ENCODE measurements at places on chromosomes 11 and 22.

DNA sequence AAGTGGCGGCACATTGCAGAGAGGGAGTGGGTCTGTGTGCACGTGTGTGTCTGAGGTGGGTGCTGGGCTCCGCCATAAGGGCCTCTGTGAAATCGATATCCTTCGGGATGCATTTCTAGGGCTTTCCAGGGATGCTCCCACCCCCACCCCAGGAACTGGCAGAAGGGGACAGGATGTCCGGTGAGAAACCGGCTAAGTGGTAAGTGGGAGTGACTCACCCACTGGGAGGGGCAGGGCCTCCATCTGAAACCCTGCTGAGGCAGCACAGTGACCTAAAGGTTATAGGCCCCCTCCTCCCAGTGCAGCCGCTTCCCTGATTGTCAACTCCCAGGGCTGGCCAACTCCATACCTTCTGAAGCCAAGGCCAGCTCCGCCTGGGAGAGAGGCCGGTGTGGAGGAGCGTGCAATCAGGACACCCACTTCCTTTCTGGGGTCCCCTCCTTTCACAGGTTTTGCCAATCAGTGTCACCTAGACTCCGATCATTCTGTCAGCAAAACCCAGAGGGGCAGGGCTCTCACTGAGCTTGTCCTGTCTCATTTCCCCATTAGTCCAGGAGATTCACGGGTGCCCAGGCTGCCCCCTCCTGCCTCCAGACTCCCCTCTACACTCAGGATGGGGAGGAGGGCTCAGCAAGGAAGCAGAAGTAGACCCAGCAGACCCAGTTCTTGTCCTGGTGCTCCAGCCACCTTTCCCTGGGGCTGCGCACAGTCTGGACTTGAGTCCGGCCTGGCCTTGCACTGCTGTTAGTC is 44.5 kb downstream of the NECTIN1 start:
- peaks cover 33% of the 10 kb centered on the region for H3K4me1 ChIP-seq
- no peak overlapping the region for H3K27ac ChIP-seq
- DNase-seq, result no peak
- H3K36me3 ChIP-seq, result no peaks in the 10 kb centered on the region

GRCh38 chr22:39392341-39392948 is 7.1 kb upstream of the TAB1 start:
- no peaks in the 10 kb centered on the region for H3K4me1 ChIP-seq
- no peaks in the 10 kb centered on the region for H3K36me3 ChIP-seq
- no peaks in the 10 kb centered on the region for H3K27me3 ChIP-seq
- no peak for DNase-seq

- no peak overlapping the region for H3K4me3 ChIP-seq
- no peak overlapping the region for H3K27ac ChIP-seq
- no peaks in the 10 kb centered on the region for H3K27me3 ChIP-seq
Measured at GRCh38 chr11:15580056-15580774, 465.5 kb downstream of the INSC start.

DNA sequence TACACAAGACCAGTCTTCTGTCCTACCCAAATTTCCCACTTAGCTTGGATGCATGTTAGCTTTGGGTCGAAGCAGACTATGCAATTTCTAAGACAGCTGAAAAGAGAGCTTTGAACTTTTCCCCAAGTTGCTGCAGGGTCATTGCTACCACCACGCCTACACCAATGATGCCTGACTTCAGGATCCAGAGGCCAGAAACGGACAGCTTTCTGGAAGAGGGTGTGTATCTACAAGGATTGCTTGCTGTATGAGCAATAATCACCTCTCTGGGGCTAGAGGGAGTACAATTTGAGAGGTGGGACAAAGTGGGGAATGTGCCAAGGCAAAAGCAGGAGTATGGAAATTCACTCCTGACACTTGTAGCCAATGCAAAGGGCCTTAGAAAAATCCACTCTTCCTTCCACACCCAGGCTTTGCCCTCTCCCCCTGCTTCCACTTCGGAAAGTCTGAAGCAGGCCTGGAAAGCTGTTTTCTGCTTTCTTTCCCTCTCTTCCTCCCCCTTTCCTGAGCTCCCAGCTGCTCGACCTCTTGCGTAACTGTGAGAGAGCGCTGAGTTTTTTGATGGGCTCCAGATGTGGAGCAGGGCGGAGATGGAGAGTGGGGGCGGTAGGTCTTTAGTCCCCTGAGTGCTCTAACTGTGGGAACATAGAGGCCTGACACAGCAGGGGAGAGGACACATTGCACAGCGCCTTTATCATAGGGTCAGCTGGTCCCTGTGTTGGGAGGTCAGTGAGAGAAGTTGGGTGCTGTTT is 2.1 kb upstream of the PHLDB1 start:
- peak overlapping the region; percentile 46 for H3K27ac ChIP-seq
- DNase-seq, result no peak
- peaks cover 28% of the 10 kb centered on the region for H3K4me1 ChIP-seq
- H3K4me3 ChIP-seq, result no peak overlapping the region
- H3K36me3 ChIP-seq, result peaks cover 25% of the 10 kb centered on the region

DNA sequence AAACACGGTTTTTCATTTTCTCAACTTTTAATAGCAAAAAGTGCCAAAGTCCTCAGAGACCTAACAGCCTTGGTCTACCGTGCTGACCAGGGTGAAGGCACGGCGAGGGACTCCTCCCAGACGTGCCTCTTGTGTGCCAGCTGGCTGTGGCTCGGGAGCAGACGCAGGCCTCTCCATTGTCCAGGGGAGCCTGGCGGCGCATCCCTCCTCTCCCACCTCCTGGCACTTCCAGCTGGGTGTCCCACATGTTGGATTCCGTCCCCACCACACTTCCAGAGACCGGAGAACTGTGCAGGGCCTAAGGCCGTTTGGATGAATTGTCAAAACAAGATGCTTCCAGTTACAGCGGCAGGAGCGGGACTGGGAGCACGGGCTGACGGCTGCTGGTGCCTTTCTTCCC is 11.6 kb downstream of the CDPF1 start:
- H3K4me3 ChIP-seq, result no peak overlapping the region
- no peaks in the 10 kb centered on the region for H3K4me1 ChIP-seq
- no peaks in the 10 kb centered on the region for H3K27me3 ChIP-seq
- peaks cover 61% of the 10 kb centered on the region for H3K36me3 ChIP-seq
- DNase-seq, result no peak
- H3K27ac ChIP-seq, result no peak overlapping the region

DNA sequence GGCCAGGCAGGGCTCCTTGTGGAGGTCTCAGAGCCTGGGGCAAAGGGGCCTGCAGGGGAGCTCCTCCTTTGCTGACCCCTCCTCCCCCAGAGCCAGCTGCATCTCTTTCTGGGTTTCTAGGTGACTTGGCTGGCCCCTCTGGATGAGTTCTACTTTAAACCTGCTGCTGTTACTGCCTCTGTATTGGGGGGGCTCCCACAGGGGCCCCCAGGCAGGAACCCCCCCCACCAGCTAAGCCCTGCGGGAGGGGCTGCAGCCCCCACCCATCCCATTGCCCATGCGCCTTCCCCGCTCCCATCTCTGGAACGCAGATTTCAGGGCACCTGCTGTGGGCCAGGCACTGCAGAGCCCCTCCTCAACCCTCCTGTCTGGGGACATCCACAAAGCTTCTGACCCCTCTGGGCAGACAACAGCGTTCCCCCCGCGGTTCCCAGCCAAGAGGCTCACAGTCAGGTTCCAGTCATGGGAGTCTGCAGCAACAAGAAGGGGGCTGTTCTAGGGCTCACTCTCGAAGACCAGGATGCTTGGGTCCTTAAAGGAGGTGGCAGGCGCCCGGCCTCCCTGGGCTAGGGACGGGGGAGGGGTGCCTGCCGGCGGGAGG is 815 bp upstream of the PLCB3 start:
- peaks cover 39% of the 10 kb centered on the region for H3K4me1 ChIP-seq
- no peak for DNase-seq
- peak overlapping the region; percentile 91 for H3K4me3 ChIP-seq
- H3K27me3 ChIP-seq, result no peaks in the 10 kb centered on the region
- peaks cover 13% of the 10 kb centered on the region for H3K36me3 ChIP-seq

DNA sequence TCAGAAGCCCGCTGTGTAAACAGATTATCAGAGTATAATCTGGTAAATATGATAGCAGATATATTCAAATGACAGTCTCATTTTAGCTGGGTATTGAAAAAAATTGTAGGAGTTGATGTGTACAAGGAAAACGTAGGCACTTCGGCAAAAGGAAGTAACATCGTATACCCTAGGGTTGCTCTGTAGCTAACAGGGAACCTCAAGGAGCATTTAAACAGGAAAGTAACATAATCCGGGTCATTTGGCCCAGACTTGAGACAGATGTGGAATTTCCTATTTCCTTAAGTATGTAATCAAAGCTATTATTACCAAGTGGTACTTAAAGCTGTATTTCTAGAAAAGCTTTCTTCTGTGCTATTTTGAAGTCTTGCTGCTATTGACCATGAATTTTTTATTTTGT is 215.6 kb downstream of the DDX10 start:
- H3K4me1 ChIP-seq, result no peaks in the 10 kb centered on the region
- no peaks in the 10 kb centered on the region for H3K27me3 ChIP-seq
- H3K27ac ChIP-seq, result no peak overlapping the region
- no peak for DNase-seq
- no peaks in the 10 kb centered on the region for H3K36me3 ChIP-seq

DNA sequence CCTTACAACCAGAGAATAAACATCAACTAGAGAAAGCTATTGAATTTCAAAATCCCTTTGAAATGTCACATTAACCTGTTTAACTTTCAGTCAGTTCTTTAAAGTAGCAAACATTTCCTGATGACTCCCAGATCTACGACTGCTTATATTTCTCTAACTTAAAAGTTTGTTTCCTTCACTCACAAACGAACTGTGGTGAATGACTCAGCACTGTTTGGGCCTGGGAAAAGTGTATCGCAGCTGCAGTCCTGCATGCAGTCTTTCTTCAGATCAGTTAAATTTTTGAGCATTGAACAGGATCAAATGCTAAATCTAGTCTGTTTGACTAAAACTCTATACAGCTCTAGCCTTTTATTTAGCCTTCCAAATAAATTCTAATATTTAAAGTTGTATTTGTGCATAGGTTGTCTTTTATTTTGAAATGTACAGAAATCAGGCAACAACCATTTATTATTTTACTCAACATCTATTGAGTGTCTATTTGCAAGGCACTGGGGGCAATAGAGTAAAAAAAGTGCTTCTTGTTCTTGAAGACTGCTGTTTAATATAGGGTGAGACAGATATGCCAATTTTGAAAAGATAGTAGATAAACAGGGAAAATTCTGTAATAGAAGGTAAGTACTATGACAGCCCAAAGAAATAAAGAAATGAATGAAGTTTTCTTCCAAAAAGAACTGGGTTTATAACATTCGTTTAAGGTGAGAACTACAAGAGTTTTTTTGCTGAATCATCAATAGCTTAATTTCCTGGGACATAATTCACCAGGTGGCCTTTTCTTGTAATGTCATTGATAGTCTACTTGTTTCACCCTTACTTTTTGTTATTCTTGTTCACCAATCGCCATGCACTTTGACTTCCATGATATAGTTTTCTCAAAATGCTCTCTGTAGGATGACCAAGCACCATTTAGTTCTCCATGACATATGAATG is 235.4 kb downstream of the METTL15 start:
- H3K27ac ChIP-seq, result no peak overlapping the region
- no peaks in the 10 kb centered on the region for H3K27me3 ChIP-seq
- DNase-seq, result no peak

GRCh38 chr11:61680622-61681221 is 531 bp downstream of the DAGLA start:
- no peak for DNase-seq
- H3K27me3 ChIP-seq, result peaks cover 29% of the 10 kb centered on the region
- H3K27ac ChIP-seq, result no peak overlapping the region
- peaks cover 15% of the 10 kb centered on the region for H3K4me1 ChIP-seq

GRCh38 chr11:14358729-14359439 is at the start of gene RRAS2:
Gene RRAS2, minus strand, starts transcription at chr11:14359183. Its CDS starts 313 bp downstream, at chr11:14358870.
- peak; percentile 84 for DNase-seq
- no peaks in the 10 kb centered on the region for H3K36me3 ChIP-seq
- H3K4me3 ChIP-seq, result peak within 1 kb of the TSS; percentile 81
- no peaks in the 10 kb centered on the region for H3K27me3 ChIP-seq
- H3K27ac ChIP-seq, result peak within 1 kb of the TSS; percentile 90

DNA sequence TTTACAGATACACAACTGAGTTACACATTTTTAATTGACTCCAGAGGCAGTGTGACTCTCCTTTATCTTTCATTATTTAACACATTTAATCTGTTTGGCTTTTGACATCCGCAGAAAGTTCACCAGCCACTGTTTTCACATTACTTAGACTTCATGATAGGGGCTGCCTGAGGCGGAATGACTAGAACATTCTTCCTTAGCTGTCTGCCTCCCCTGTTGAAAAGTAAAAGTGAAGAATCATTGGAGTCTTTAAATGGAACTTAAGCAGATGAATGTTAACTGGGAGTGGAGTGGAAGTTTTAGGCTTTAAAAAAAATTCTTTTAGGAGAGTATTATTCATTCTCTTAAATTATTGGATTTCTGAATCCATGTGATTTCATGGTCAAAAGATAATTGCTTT is 229.2 kb upstream of the MTNR1B start:
- no peaks in the 10 kb centered on the region for H3K27me3 ChIP-seq
- H3K4me3 ChIP-seq, result no peak overlapping the region
- H3K27ac ChIP-seq, result no peak overlapping the region
- DNase-seq, result no peak
- no peaks in the 10 kb centered on the region for H3K4me1 ChIP-seq

GRCh38 chr22:25013607-25014006 is 61.1 kb downstream of the KIAA1671 start:
- peaks cover 23% of the 10 kb centered on the region for H3K4me1 ChIP-seq
- H3K27me3 ChIP-seq, result no peaks in the 10 kb centered on the region
- no peak overlapping the region for H3K4me3 ChIP-seq
- H3K36me3 ChIP-seq, result no peaks in the 10 kb centered on the region
- H3K27ac ChIP-seq, result peak overlapping the region; percentile 59
- no peak for DNase-seq

- peak; percentile 84 for DNase-seq
- peaks cover 5% of the 10 kb centered on the region for H3K27me3 ChIP-seq
- peak within 1 kb of the TSS; percentile 58 for H3K4me3 ChIP-seq
- no peaks in the 10 kb centered on the region for H3K36me3 ChIP-seq
Measured at GRCh38 chr11:74311352-74311926, at the start of gene P4HA3. Gene P4HA3, minus strand, starts transcription at chr11:74311640. Its CDS starts 29 bp downstream, at chr11:74311611.

- DNase-seq, result no peak
- peaks cover 14% of the 10 kb centered on the region for H3K4me1 ChIP-seq
- H3K4me3 ChIP-seq, result peak overlapping the region; percentile 40
- H3K27ac ChIP-seq, result no peak overlapping the region
- H3K27me3 ChIP-seq, result peaks cover 3% of the 10 kb centered on the region
Measured at GRCh38 chr11:121723246-121723741, 270.5 kb upstream of the SORL1-AS1 start.

GRCh38 chr11:126434950-126435335 is 79.5 kb downstream of the ST3GAL4 start:
- DNase-seq, result no peak
- no peaks in the 10 kb centered on the region for H3K27me3 ChIP-seq
- H3K4me3 ChIP-seq, result no peak overlapping the region

DNA sequence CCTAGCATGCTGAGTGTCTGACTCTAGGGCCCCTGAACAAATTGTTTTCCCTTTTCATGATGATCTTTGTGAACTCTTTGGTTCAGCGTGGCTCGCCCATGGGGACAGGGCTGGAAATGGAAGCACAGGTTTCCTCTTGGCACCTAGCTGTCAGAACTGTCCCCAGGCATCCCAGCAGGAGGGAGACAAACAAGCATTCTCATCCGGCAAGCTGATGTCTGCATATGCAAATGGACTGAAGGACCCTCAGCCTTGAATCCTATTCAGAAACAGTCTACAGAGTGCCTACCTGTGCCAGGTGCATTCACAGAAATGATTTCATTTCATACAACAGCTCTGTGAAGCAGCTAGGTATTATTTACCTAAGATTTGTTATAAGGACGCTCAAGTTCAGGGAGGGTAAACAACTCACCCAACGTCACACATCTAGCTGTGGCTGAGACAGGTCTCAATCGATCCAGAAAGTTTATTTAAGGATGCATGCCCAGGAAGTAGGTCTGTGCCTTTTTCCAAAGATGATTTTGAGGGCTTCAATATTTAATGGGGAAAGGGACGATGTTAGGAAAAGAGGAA is 176.4 kb downstream of the KIRREL3 start:
- no peak overlapping the region for H3K4me3 ChIP-seq
- H3K4me1 ChIP-seq, result no peaks in the 10 kb centered on the region
- H3K27ac ChIP-seq, result no peak overlapping the region
- DNase-seq, result no peak
- H3K27me3 ChIP-seq, result no peaks in the 10 kb centered on the region
- no peaks in the 10 kb centered on the region for H3K36me3 ChIP-seq

Measured in lower lobe of right lung (tissue), 2 donors.